ENCODE measurements at places on chromosomes 12 and 14.
A peak's percentile ranks its signal among the peaks of the same experiment; 100 is the strongest.

DNA sequence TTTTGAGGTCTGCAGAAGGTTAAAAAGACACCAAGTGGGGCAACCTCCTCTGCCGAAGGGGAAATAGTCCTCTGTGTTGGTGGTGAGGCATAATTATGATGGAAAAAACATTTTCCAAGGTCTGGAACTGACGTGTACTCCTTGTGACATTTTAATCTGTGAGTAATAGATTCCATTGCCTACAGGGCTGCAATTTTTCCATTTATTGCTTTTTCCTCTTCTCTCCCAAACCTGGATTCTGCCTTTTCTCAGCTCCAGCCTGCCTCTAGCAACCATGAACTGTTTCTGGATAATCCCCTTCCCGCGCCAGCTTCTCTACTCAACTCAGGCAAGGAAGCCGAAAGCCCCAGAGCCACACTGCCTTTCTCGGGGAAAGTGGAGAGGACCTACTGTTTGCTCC is 230.1 kb upstream of the PLXNC1 start:
- no peak for DNase-seq

DNA sequence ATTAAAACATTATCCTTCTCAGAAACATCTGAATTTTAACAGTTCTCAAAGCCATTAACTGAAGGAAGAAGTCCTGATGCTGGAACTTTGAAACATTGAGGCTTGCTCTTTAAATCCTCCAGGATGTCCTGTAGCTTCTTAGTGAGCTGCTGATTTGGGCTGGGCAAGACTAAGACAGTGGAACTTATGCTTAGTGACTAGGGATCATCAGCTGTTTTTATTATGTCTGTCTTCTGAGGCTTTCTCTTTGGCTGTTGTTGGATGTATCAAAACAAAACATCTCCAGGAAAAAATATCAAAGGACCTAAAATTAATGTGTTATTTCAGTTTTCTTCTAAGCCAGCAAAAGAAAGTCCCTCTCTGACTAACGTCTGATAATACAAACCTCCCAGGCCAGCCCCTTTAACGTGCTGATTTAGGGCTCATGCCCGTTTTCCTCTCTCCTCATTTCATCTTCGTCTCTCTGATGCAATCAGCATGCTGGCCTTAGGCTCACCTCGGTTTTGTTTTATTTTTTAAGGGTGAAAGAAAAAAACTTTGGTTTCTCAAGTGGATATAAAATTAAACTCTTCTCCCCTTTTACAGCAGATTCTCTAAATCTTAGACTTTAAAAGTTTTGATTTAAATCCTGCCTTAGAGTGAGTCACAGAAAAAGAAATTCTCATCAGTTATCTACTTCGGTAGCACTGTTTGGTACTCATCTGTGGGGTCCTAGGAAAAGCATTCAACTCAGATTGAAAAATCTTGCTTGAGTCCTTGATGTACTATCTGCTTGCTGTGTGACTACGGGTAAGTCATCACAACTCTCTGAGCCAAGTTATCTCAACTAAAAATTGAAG is 106.2 kb upstream of the CCDC91 start:
- no peak for DNase-seq

GRCh38 chr12:47808050-47808449 is 11.7 kb downstream of the HDAC7 start:
- no peak for DNase-seq

GRCh38 chr12:94510128-94510527 is 50.5 kb upstream of the CEP83 start:
- no peak for DNase-seq

DNA sequence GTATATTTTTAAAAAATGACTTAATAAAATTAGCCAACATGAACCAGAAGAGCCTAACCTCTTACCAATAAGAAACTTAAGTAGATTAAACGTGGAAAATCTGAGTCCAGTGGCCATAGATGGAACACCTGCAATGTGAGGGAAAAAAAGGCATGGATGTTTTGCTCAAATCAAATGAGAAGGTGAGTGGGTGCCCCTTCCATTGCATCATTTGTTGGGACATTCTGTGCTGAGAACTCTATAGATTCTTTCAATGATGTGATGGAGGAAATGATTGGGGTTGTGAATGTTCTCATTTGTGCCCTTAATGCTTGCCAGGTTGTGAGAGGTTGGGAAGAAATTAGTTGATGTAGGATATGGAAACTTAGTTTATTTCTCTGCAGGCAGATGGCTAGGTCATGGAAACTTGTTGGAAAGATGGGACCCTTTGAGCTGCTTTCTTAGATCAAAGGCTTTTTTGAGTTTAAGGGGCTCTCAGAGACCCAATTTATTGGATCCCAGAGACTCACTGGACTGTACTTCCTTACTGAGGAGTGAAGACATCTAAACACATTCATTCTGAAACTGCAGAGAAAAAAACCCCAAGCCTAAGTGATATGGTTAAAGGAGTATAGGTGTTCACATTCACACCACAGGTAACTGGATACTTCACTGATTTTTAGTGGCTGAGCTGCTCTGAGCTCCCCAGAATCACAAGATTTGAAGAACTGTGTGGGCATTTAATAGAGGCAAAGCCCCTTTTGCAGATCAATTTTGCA is 95.9 kb downstream of the DACT1 start:
- no peak for DNase-seq

- DNase-seq = peak; percentile 83
Measured at GRCh38 chr14:36683083-36683724, 21.5 kb downstream of the PAX9 start.

- DNase-seq = no peak
Measured at GRCh38 chr12:55899082-55899481, 28.6 kb downstream of the PYM1 start.

DNA sequence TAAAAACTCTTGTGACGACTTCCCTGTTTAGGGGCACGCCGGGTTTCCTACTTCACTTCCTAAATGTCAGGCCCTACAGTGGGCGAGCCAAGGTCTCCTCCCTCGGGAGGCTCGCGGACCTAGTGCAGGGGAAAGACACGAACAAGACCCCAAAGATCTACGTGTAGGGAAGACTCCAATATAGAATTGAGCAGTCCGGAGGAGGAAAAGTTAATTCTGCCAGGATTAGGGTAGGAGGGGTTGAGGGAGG is 564 bp downstream of the ATXN3 start:
- DNase-seq = no peak

- DNase-seq = peak; percentile 92
Measured at GRCh38 chr12:10673659-10674384, at the start of gene STYK1. TSS of gene STYK1 (minus strand) at chr12:10674052. CDS start at chr12:10634618, 39,434 bp downstream.

DNA sequence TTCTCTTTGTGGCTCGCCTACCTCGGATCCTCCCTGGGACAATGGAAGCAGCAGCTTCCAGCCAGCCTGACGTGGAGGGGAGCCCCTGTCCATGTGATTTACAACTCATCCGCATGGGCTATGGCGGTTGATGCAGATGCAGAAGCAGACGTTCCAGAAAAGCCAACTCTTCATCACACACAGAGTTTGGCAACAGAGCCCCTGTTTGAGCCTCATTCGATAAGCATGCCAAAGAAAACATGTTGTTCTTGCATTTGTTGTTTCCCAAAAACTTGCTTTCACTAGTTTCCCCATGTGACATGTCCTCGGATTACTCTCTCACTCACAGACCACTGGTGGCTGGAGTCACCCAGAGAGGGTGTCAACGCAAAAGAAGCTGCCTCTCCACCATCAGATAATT is 16.4 kb upstream of the TC2N start:
- no peak for DNase-seq

DNA sequence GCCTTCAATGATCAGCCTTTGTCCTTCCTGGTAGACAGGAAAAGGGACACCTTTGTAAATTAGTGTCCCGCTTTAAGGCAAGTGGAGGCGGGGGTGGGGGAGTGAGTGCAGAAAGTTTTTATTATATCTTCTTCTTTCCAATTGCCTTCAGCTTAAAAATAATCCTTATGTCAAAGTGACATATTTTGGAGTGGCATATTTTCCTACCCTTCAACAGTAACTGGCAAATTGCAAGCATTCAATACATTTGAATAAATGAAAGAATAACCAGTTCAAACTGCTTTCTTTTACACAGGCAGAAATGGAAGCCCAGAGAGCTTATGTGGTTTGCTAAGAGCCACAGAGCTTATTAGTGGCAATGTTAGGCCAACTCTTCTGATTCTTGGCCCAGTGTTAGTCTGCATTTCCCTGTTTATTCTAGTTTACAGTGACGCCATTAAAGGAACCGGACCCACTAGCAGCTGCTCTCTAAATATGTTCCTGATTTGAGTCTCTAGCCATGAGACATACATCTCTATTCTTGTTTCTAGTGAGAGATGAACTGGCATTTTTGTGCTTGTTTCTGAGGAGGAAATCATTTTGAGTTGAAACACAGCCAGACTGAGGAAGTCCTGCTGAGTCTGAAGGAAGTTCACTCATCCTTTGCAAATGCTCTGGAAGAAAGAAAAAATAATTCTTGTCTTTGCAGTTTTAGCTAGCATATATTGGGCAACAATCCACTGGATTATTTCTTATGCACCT is 468.7 kb downstream of the NOVA1 start:
- no peak for DNase-seq

DNA sequence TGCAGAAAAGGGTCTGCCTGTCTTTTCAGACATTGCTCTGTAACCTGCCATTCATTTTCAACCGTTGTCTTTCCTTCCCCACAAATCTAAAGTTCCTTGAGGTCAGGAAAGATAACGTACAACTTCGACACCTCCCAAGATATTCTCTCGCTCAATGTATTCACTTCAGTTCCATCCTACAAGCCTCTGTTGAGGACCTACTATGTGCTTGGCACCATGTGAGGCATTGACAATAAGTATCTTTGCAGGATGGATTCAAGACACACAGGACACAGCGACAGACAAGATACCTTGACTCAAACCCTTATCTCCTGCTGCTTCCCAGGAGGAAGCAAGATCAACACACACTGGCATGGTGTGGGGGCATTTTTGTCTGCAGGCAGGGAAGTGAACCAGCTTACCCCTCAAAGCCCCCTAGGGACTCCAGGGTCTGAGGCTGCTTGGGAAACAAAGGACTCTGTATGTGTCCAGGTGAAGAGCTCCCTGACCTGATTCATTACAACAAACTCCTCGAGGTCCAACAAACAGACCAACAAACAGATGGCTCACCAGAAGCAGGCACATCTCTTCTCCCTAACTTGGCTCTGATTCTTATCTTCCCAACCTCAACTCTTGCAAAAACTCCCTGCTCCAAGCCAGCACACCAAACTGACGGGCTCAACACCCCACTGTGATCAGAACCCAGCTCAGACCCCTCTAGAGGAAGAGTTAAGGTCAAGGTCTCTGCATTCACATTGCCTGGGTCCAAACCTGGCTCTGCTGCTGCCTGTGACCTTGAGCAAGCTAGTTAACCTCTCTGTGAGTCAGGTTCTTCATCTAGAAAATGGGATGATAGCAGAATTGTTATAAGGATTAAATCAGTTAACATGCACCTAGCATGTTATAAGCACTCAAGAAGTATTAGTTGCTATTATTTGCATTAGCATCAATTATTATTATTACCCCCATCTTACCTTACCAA is 6.3 kb downstream of the NUAK1 start:
- DNase-seq = no peak
